ENCODE measurements at places on chromosomes 11 and 22. TPM values are rescaled to one million over a fixed set of nuclear protein-coding genes. Genes with fewer than 3 reads are reported as not detected.

The OAF gene
- 45.6 TPM for total RNA-seq

The FBLN1 gene
- 167 TPM for total RNA-seq

The PGM2L1 gene
- total RNA-seq: 7.8 TPM

The IGF2 gene
- 0.15 TPM for total RNA-seq

DNA sequence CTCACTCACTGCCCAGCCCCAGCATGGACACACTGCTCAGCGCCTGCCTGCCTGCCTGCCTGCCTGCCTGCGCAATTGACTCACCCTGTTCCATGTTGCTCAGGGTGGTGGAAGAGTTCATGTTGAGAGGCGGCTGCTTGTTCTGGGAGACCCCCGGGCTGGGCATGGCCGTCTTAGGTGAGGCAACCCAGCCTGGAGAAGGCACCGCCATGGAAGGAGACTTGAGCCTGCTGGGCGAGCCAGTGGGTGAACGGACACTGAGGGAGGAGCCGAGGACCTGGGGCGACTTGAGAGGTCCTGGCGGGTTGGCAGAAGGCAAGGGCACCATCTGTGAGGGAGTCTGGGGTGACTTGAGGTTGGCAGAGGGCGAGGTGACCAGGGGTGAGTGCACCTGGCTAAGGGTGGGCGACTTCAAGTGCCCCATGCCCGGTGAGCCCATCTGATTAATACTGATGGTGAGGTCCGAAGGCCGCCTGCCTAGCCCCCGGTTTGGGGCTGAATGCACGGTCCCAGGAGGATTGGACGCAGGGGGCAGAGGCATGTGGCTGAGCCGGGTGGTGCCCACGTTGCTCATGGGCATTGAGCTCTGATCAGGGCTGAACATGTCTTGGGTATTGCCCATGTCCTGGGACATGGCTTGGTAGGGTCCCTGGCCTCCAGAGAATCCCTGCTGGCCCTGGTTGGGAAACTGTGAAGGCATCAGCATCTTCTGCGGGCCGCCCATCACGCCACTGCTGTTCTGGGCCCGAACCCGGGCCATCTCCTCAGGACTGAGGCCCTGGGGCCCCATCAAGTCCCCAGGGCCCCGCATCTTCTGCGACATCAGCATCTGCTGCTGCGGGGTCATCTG is 17.1 kb downstream of the CXCR5 start:
- no peak for DNase-seq
- no peak overlapping the region for H3K4me3 ChIP-seq
- peaks cover 55% of the 10 kb centered on the region for H3K36me3 ChIP-seq
- no peak overlapping the region for H3K27ac ChIP-seq
- no peaks in the 10 kb centered on the region for H3K27me3 ChIP-seq

- peaks cover 14% of the 10 kb centered on the region for H3K4me1 ChIP-seq
- peak overlapping the region; percentile 84 for H3K4me3 ChIP-seq
- no peak overlapping the region for H3K27ac ChIP-seq
- DNase-seq: no peak
- no peaks in the 10 kb centered on the region for H3K36me3 ChIP-seq
- no peaks in the 10 kb centered on the region for H3K27me3 ChIP-seq
Observed at GRCh38 chr11:2697866-2698265, 1.9 kb downstream of the KCNQ1OT1 start.

- H3K36me3 ChIP-seq: peaks cover 5% of the 10 kb centered on the region
- H3K4me1 ChIP-seq: peaks cover 8% of the 10 kb centered on the region
- no peak overlapping the region for H3K4me3 ChIP-seq
- no peaks in the 10 kb centered on the region for H3K27me3 ChIP-seq
Observed at GRCh38 chr11:69087133-69087524, 38.4 kb downstream of the TPCN2 start.

GRCh38 chr11:129866311-129866710 is 29.1 kb downstream of the NFRKB start:
- H3K27me3 ChIP-seq: no peaks in the 10 kb centered on the region
- DNase-seq: peak; percentile 93
- peak overlapping the region; percentile 84 for H3K27ac ChIP-seq
- peaks cover 58% of the 10 kb centered on the region for H3K36me3 ChIP-seq
- H3K4me1 ChIP-seq: peaks cover 71% of the 10 kb centered on the region
- H3K4me3 ChIP-seq: no peak overlapping the region

GRCh38 chr22:40314041-40314440 is 32.3 kb upstream of the ADSL start:
- H3K36me3 ChIP-seq: peaks cover 49% of the 10 kb centered on the region
- no peaks in the 10 kb centered on the region for H3K27me3 ChIP-seq
- H3K27ac ChIP-seq: no peak overlapping the region
- DNase-seq: no peak
- H3K4me1 ChIP-seq: no peaks in the 10 kb centered on the region

DNA sequence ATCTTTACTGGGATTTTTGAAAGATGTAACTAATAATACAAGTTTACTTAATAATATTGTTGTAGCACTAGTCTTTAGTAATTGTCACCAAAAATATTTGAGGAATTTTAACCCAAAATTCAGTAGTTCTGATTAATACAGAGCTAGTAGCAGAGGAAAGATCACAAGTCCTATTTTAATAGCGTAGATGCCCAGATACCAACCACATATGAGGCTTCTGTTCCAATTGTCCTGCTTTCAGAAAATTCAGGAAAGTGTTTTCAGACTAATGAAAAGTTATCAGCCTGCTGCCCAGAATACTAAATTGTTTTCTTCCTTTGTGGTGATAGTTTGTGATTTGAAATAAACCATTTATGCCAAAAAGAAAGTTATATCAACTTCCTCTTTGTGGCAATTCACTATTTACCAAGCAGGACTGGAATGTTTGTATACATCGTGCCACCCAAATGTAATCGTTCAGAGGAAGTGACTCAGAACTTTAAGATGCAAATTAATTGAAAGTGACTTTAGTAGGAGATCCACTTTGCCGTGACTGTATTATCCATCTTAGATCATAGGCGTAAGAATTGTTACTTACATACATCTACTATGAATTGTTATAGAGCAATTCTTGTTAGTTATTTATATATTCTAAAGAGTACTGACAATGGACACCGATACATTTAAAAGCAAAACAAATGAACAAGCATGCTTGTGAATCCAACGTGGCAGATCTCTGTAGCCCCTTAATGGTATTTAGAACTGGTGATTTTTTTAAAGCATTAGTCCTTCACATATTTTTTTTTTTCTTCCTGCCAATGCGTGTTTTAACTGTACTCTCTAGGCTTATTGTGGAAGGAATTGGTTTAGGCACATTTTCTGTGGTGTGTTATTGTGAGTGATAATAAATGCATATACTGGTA is 231.0 kb downstream of the DDX10 start:
- H3K27me3 ChIP-seq: no peaks in the 10 kb centered on the region
- no peak for DNase-seq
- H3K36me3 ChIP-seq: peaks cover 6% of the 10 kb centered on the region
- peaks cover 36% of the 10 kb centered on the region for H3K4me1 ChIP-seq
- peak overlapping the region; percentile 74 for H3K27ac ChIP-seq

DNA sequence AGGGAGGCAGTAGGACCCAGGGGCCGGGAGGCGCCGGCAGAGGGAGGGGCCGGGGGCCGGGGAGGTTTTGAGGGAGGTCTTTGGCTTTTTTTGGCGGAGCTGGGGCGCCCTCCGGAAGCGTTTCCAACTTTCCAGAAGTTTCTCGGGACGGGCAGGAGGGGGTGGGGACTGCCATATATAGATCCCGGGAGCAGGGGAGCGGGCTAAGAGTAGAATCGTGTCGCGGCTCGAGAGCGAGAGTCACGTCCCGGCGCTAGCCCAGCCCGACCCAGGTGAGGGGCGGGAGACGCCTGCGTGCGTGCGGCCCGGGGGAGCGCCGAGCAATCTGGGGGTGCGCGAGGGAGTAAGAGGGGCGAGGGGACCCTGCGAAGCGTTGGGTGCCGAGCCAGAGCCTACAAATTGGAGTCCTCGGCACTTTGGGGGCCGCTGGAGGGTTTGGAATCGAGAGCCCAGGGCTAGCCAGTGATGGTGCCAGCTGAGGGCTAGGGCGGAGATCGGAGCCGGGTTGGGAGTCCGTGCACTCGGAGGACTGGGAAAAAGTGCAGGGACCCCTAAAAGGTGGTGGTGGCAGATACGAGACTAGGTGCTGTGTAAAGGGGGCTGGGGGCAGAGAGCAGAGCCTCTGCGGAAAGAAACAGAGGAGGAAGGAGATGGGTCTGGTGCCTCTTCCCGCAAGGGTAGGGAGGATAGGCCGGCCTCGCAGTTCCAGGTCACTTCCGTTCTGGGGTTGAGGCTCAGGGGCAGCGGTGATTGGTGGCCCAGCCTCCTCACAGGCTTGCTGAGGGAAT is at the start of gene SERPINH1:
TSS of gene SERPINH1 (plus strand) at position 206 of the 788 bp plus-strand sequence. CDS start 4,097 bp downstream, outside the sequence.
- DNase-seq: peak; percentile 79
- peak within 1 kb of the TSS; percentile 57 for H3K27ac ChIP-seq
- H3K27me3 ChIP-seq: no peaks in the 10 kb centered on the region
- H3K36me3 ChIP-seq: peaks cover 9% of the 10 kb centered on the region

GRCh38 chr11:103730131-103730940 is 306.1 kb upstream of the DDI1 start:
- no peaks in the 10 kb centered on the region for H3K4me1 ChIP-seq
- no peaks in the 10 kb centered on the region for H3K27me3 ChIP-seq
- DNase-seq: no peak
- H3K27ac ChIP-seq: no peak overlapping the region
- no peaks in the 10 kb centered on the region for H3K36me3 ChIP-seq

DNA sequence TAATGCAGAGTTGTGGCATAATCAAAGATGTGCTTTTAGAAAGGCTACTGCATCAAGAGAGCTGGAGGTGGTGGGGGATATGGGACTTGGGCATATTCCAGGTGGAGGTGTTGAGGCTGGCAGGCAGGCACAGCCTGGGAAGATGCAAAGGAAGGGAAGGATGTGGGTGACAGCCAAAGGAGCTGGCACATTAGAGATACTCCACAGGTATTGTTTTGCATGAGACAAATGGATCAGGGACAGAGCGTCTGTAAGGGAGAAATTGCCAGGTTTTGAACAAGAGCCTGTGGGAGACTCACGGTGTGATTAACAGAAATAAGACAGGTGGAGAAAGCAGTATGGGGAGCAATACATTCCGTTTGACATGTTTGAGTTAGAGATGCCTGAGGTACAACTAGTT is 263.7 kb downstream of the NELL1 start:
- H3K27me3 ChIP-seq: no peaks in the 10 kb centered on the region
- H3K36me3 ChIP-seq: no peaks in the 10 kb centered on the region
- H3K4me1 ChIP-seq: no peaks in the 10 kb centered on the region
- no peak overlapping the region for H3K27ac ChIP-seq

DNA sequence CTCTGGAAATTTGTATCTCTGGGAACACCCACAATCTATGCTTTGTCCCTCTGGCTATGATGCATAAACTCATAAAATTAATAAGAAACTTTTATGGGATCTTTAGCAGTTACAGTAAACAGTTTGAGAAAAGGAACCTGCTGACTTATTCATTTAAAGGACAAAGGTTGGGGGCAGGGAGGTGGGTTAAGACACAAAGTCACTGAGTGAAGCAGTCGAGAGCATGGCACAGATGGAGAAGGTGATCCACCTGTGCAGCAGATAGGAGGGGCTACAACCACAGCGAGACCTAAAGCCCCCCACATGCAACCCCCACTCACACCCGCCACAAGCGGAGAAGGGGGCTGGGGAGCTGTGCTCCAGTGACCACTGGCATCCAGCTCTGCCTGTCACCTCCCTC is 45.0 kb downstream of the SMCO4 start:
- no peak for DNase-seq
- no peak overlapping the region for H3K4me3 ChIP-seq
- H3K4me1 ChIP-seq: no peaks in the 10 kb centered on the region
- H3K36me3 ChIP-seq: no peaks in the 10 kb centered on the region
- no peaks in the 10 kb centered on the region for H3K27me3 ChIP-seq
- H3K27ac ChIP-seq: no peak overlapping the region

DNA sequence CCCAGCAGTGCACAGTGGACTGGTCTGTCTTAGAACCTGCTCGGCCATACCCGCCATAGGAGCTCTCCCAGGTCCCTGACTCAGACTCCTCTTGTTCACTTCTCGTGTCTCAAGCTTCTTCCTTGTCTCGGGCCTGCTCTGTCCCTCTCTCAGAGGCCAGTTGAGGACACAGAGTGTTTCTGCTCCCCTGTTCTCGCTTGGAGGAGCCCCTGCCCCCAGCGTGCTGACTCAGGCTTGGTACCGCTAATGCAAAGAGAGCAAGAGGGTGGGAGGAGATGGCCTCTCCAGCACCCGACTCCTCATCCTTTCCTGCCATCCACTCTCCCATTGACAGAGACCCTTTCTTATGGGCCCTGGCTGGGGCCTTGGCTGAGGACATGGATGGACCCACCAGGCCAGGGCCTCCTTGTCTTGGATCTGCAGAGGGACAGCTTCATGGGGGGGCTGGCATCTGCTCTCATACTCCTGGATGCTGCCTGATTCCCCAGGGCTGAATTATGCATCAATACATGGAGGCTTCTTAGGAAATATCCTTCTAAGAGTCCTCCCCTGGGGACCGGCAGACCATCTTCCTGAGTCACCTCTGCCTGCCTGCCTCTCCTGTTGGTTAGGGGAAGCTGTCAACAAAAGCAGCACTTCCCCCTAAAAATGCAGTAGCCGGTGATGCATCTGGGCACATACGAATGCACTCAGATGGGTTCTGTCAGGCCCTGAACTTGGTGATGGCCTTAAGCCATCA is 15.9 kb downstream of the TSPAN18 start:
- H3K27me3 ChIP-seq: peaks cover 70% of the 10 kb centered on the region
- no peak for DNase-seq
- no peaks in the 10 kb centered on the region for H3K36me3 ChIP-seq
- H3K4me3 ChIP-seq: no peak overlapping the region

DNA sequence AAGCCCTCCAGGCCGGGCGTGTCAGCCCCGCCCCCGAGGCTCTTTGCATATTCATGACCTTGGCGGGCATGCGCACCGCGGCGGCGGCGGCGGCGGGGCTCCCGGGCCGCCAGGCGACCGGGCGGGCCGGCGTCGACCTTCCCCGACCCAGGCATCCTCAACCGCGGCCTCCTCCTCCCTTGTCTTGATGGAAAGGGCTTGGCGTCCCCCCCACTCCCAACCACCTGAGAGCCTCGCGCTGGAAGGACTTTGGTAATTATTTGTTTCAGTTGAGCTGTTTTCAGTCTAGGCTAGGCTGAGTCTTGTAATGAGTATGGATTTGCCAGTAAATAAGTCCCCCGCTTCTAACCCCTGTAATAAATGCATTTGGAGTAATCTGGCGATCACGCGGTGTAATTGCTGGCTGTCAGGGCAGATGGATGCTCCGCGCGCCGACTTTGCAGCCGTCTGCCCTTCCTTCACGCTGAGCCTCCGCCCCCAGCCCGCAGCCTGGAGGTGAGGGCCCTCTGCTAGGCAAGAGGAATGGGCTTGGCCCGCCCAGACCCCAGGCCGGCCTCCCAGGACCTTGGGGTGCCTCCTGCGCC is 25.2 kb downstream of the FLRT1 start:
- H3K36me3 ChIP-seq: no peaks in the 10 kb centered on the region
- no peak overlapping the region for H3K4me3 ChIP-seq
- H3K27ac ChIP-seq: no peak overlapping the region
- H3K4me1 ChIP-seq: no peaks in the 10 kb centered on the region
- no peaks in the 10 kb centered on the region for H3K27me3 ChIP-seq

- H3K27me3 ChIP-seq: no peaks in the 10 kb centered on the region
- DNase-seq: no peak
- no peaks in the 10 kb centered on the region for H3K4me1 ChIP-seq
- H3K4me3 ChIP-seq: no peak overlapping the region
- peaks cover 7% of the 10 kb centered on the region for H3K36me3 ChIP-seq
Observed at GRCh38 chr22:31905356-31905755, 39.0 kb upstream of the YWHAH start.
